ENCODE measurements at places on chromosomes 7 and 10.

DNA sequence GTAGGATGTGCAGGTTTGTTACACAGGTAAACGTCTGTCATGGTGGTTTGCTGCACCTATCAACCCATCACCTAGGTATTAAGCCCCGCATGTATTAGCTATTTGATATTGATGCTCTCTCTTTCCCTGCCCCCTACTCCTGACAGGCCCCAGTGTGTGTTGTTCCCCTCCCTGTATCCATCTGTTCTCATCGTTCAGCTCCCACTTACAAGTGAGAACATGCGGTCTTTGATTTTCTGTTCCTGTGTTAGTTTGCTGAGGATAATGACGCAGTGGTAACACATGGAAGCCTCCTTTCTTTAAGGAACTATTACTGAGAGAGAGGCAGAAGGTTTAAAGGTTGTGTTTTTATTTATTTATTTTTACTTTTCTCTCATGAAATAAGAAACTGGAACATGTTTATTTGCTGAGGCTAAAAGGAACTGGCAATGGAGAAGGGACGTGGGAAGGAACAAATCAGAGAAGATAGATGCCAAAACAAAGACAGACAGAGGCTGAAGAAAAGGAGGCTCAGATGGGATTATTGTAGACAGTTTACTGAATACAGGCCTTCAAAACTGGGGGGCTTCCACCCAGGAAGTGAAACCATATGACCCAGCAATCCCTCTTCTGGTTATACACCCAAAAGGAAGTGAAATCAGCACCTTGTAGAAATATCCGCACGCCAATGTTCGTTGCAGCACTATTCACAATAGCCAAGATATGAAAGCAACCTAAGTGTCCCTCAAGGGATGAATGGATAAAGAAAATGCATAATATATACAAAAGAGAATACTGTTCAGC is 556.3 kb downstream of the GRM8 start:
- DNase-seq: no peak

DNA sequence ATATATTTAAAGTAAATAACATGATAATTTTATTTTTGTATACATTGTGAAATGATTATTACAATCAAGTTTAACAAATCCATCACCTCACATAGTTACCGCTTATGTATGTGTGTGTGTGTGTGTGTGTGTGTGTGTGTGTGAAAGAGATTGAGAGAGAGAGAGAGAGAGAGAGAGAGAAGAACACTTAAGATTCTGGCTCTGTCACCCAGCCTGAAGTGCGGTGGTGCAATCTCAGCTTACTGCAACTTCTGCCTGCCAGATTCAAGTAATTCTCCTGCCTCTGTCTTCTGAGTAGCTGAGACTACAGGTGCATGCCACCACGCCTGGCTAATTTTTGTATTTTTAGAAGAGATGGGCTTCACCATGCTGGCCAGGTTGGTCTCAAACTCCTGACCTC is 17.8 kb downstream of the LYZL1 start:
- DNase-seq: no peak

DNA sequence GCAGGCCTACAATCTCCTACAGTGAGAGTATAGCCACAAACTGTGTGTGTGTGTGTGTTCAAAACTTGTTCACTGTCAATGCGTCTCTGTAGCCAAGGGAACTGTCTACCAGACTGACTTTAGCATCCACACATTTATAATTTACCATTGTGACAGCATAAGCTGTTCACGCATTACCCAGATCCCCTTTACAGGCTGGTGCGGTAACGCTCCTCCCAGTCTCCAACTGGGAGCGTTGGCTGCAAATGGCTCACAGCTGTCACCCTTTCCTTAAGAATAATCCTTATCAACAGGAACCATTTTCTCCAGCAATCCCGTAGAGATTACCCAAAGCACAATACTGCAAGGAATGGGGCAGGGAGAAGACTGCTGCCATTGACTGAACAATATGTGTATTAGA is 199.5 kb downstream of the GPAM start:
- no peak for DNase-seq

GRCh38 chr10:51425431-51425830 is 274.0 kb downstream of the CSTF2T start:
- DNase-seq: no peak

- DNase-seq: no peak
Observed at GRCh38 chr10:115772606-115773005, 500.4 kb downstream of the GFRA1 start.

- DNase-seq: no peak
Observed at GRCh38 chr7:26100406-26101339, 51.3 kb upstream of the NFE2L3 start.

DNA sequence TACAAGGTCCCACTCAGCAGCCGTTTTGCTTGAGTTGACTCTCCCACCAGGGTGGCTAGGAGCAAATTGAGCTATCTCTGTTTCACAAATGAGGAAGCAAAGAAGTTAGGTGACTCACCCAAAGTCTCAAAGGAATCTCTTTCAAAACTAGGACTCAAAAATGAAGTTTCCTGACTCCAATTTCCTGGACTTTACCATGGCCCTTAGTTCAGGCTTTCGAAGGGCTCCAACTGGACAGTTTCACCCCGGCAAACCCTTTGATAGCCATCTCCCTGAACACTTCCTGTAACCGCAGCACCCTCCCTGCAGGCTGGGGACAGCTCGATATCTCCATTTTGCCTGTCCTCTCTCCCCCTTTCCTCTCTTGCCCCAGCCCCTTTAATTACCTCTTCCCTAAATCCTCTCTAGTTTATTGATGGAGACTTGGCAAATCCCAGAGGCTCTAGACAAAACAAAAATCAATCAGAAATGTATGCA is 4.7 kb upstream of the AFAP1L2 start:
- DNase-seq: no peak

All from activated T-helper 1 cell treated with anti-CD3 and anti-CD28 coated beads, Interleukin-2, amount 50 U/mL, for 16 hours (primary cell).